Fibroblast of skin of right quadriceps (primary cell): ENCODE measurements at places on chromosomes 7 and 10.
A peak's percentile ranks its signal among the peaks of the same experiment; 100 is the strongest.

DNA sequence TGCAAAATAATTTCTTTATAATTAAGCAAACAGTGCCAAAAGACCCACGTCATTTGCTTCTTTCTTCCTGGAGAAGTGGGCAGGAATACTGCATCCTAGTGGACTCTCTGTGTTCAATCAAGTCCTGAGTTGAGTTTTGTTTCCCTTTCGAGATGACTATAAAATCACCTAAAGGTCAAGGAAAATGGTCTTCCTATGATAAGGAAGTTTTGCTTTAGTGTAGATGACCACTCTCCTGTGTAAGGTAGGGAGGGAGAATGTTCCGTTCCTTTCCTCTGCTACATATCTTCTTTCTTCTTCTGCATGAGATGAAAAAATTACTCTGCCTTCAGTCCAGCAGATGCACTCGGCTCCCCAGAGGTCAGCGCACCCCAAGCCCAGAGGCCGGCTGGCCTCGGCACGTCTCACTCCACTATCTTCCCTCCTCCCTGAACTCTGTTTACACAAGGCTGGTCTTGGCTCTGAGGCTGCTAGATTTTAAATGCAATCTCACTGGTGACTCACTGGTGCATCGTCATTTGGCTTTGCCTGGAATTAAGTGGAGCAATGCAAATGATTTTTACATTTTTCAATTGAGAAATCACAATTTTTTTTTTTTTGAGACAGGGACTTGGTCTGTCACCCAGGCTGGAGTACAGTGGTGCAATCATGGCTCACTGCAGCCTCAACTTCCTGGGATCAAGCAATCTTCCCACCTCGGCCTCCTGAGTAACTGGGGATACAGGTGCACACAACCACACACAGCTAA is 18.6 kb upstream of the VDAC2 start:
- peak; percentile 86 for DNase-seq

DNA sequence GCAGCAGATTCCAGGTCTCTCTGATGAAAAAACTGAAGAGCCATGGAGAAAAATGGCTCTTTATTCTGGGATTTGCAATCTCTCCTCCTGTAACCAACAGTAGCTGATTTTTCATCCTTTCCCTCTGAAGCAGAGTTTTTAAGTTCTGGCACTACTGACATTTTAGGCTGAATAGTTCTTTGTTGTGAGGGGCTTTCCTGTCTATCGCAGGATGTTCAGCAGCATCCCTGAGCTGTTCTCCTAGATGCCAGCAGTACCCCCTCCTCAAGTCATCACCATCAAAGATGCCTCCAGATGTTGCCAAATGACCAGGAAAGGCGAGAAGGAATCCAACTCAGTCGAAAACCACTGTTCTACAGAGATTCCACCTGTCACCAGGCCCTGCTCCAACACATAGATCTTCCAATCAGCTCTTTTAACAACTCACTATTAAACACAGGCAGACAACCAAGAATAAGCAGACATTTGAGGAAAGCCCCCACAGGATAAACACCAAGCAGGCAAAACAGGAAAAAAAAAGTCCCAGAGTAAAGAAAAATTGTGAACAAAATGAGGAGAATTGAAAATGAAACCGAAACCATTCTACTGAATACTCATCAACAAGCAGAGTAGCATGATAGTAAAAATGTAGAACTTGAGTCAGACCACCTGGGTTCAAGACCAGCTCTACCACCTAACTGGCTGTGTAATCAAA is 124.8 kb downstream of the MPP7 start:
- no peak for DNase-seq

DNA sequence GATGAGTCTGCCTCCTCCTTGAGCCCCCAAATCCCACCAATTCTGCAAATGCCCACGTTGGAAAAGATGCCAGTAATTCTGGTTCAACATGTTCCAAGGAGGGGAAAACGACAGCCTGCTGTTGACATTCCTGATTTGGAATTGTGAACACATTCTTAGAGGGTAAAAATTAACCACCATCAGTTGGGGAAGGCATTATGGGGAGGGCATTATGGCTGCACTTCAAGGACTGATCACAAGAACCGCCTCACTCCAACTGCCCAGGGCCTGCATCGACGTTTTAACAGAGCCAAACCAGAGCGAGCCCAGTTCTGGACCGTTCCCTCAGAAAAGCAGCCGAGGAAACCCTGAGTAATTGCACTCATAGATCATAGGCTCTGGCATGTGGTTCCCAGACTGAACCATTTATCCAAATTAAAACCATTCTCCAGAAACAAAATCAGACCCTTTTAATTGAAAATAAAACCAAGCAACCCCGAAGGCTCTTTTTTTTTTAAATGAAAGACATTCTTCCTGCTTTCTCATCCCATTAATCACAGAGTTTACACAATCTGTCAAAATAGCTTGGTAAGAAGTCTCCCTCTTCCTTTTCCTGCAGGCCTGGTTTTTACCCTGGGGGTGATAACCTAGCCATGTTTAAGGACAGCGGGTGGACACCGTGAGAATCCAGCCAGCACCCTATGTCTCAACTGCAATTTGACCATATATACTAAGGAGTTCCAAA is 8.0 kb downstream of the TNS3 start:
- peak; percentile 96 for DNase-seq

DNA sequence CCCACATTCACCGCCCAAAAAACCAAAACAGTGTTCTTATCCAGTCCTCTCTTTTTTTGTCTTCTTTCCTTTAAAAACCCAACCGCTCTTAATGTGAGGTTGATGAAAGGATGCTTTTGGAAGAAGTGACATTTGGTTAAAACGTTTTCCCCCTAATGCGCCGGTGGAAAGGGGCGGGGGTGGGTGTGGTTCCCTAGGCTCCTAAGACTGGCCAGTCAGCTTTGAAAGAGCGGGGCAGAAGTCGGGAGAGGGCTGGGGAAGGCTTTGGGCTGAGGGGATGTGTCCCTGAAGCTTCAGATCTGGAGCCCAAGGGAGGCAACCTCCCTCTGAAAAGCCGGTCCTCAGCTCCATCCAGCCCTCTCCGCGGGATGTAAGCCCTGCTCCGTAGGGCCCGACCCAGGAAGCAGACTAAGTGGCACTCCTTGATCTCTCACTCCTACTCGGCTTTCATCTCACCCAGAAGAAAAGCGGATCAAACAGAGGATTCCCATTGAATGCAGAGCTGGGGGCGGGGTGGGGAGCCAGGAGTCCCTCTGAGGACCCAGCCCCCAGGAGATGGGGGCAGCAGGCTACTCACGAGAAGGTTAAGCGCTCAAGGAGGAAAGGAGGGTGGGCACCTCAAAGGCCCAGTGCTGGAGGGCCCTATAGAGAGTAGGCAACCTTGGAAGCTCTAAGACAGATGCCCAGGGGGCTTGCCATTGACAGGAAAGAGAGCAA is 2.4 kb upstream of the EVX1 start:
- DNase-seq = no peak

GRCh38 chr7:38316733-38317360 is 43.4 kb upstream of the TARP start:
- no peak for DNase-seq

GRCh38 chr10:77784856-77785255 is 141.7 kb downstream of the DLG5 start:
- peak; percentile 13 for DNase-seq

GRCh38 chr10:70615784-70616522 is 13.4 kb upstream of the PRF1 start:
- peak; percentile 14 for DNase-seq

GRCh38 chr7:133130166-133130565 is 48.3 kb upstream of the CHCHD3 start:
- no peak for DNase-seq

DNA sequence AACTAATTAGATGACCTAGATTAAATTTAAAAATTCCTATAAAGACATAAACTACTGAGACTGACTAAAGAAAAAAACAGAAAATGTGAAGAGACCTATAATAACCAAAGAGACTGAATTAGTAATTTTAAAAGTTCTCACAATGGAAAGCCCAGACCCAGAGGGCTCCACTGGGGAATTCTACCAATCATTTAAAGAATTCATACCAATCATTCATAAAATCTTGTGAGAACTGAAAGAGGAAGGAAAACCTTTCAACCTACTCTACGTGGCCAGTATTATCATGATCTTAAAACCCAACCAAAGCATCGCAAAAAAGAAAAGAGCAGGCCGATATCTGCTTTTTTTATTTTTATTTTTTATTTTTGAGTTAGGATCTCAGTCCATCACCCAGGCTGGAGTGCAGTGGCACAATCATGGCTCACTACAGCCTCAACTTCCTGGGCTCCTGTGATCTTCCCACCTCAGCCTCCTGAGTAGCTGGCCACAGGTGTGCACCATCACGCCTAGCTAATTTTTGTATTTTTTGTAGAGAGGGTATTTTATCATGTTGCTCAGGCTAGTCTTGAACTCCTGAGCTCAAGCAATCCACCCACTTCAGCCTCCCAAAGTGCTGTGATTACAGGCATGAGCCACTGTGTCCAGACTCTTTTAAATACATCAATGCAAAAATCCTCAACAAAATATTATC is 48.6 kb downstream of the DGKI start:
- no peak for DNase-seq

GRCh38 chr7:1616741-1617140 is 46.9 kb upstream of the PSMG3 start:
- no peak for DNase-seq

GRCh38 chr10:31374146-31374696 is 55.2 kb downstream of the ZEB1 start:
- no peak for DNase-seq

GRCh38 chr10:34966451-34966850 is 123.7 kb downstream of the CUL2 start:
- DNase-seq = peak; percentile 58

DNA sequence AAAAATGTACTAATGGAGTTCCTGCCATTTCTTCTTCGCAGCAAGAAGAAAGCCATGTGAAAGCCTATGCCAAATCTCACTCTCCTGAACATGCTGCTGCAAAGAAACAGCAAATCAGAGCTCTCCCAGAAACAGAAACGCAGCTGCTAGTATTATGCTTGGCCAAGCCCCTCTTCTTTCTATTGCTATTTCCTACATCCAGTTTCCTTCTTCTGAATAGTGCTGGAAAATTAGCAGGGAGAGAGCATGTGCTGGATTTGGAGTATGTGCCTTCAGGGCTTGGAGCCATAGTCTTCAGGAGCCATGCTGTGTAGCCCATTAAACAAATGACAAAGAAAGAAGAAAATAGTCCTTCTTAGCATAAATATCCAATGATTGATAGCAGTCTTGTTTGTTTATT is 852.0 kb upstream of the PHF14 start:
- no peak for DNase-seq

DNA sequence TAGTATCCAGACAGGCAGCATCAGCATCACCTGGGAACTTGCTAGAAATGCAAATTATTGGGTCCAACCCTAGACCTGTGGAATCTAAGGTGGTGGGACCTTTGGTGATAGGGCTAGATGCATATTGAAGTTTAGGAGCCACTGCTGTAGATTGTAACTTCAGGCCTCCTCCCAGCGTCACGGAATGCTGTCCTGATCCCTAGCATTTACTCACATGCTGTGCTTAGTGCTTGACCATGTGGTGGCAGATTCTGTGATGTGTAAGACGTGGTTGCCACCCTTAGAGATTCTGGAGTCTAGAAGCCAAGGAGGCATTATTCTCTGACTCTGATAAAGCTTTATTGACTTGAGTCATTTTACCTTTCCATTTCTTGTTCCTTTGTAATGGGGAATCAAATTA is 13.5 kb downstream of the AHR start:
- no peak for DNase-seq

DNA sequence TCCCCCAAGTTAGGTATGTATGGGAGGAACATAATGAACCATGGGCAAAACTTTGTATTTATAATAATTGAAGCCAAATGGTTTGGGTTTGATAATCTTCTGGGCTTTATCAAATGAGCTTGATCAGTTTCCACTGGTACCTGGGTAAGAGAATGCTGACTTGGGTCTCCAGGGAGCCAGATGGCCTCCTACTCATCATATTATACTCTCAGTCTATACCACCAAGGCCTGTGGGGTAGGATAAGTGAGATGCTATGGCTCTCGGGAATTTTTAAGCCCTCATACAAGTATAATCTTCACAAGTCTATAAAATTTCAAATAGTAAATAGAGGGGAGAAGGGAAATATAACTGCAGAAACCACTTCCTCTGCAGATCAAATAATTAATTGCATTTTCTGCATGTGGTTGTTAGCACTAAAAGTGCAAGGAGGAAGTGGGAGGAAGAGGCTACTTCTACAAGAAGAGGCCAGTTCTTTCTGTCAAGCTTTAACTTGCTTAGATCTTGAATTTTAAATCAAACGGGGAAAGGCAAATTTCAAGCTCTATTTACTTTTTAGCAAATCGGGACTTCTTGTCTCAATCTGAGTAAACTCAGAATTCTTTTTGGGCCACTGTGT is 349.0 kb downstream of the SORCS1 start:
- no peak for DNase-seq

- no peak for DNase-seq
These were observed 264.0 kb downstream of the INHBA start for GRCh38 chr7:41438705-41439514.

GRCh38 chr10:30752481-30752881 is 122.9 kb upstream of the LYZL2 start:
- no peak for DNase-seq

DNA sequence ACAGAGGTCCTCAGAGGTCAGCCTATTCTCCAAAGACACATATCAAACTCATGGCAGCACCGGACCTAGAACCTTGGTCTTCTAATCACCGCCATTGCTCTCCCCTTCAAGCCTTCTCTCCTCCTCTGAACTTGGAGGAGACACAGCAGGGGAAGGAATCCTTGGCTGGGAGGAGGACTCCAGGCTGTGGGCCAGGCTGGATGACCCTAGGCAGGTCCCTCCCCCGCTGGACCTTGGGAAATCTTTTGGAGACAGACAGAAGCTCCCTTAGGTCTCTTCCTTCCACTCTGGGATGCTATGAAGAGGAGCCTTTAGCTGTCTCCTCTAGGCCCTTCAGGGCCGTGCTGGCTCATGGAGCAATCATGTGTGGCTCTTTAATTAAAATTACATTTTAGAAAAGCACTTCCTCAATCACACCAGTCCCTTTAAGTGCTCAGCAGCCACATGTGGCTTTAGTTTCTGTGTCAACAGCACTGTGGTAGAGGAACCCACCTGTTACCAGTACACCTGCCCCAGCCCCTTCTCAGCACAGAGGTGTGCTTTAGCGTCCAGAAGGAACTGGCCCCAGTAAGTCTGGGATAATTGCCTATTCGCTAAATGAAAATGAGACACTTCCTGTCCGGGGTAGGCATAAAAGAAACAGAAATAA is 238.2 kb downstream of the CELF2 start:
- no peak for DNase-seq

DNA sequence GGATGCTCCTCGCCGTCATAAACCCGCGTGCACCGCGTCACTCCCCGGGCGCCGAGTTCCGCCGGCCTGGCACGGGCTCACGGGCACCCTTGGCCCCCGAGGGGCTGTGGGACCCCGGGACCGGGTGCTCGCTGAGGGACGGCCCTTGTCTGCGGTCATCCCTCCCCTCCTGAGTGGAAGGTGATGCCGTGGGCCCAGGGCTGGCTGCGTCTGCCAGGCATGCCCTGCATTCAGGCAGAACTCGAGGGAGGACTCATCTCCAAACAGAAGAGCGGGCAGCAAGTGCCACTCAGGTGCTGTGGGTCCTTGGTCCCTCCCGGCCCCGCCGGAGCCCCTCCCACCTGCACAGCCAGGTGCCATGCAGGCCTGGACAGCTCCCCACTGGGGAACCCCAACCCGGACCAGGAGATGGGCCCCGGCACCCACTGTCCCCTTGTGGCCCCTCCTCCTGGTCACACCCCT is 61.3 kb downstream of the UNCX start:
- no peak for DNase-seq

- DNase-seq = no peak
These were observed 815 bp downstream of the GIMAP8 start for GRCh38 chr7:150451097-150451793.

- DNase-seq = no peak
These were observed 33.5 kb downstream of the CARD11 start for GRCh38 chr7:3010161-3010560.
